ENCODE measurements at places on chromosomes 2 and 18.

DNA sequence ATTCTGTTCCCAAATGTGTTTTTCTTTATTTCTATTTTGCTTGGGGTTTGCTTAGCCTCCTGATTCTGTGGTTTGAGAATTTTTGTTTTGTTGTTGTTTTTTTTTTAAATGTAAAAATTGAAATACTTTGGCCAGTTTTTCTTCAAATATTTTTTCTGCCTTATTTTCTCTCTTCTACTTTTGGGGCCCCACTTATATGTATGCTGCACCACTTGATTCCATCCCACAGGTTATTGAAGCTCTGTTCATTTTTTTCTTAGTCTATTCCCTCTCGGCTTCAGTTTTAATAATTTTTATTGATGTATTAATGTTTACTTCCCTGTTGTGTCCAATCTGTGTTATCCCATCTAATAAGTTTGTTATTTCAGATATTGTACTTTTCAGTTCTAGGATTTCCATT, 17.7 kb upstream of the VIT start:
- no peak for ATAC-seq

- no peak for ATAC-seq
Observed at GRCh38 chr2:234038076-234038802, 12.3 kb upstream of the SPP2 start.

- no peak for ATAC-seq
Observed at GRCh38 chr2:8609357-8609811, 72.5 kb upstream of the ID2 start.

- peak; percentile 77 for ATAC-seq
Observed at GRCh38 chr18:57267368-57267925, 84.9 kb upstream of the ST8SIA3 start.

- no peak for ATAC-seq
Observed at GRCh38 chr2:68466361-68466777, 725 bp downstream of the FBXO48 start.
